ENCODE measurements at places on chromosomes 1 and 21.
A peak's percentile ranks its signal among the peaks of the same experiment; 100 is the strongest.

GRCh38 chr1:241622669-241623068 lies 17.5 kb downstream of the CHML start:
- no peak for DNase-seq

GRCh38 chr1:36118447-36119204 lies 6.4 kb downstream of the COL8A2 start:
- DNase-seq = no peak

GRCh38 chr1:51504806-51505525 lies 14.1 kb downstream of the EPS15 start:
- no peak for DNase-seq

- no peak for DNase-seq
Measured at GRCh38 chr1:196271212-196271947, 336.9 kb downstream of the KCNT2 start.

DNA sequence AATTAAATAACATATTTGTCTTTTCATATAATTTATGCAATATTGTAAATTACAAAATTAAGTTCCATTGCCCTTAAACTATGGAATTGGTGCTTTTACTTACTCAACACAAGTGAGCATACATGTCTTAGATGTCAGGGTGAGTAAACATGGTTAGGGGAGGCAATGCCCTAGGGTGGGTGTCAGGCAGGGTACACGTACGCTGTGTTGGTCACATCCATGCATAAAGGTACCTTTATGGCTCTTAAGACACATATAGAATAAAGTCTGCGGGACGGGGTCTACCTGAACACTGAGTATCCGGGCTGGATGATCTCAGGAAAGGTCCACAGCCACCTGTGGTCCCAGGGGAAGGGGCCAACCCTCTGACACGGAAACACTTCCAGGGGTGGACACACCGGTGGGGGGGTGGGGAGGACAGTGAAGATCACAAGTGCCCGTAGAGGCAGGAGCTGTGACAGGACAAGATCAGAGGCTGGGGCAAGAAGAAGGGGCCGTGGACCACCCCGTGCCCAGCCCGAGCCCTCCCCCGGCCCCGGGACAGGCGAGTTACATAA lies 720 bp downstream of the LIN9 start:
- peak; percentile 37 for DNase-seq

GRCh38 chr1:76939817-76940216 lies 72.5 kb downstream of the ST6GALNAC5 start:
- no peak for DNase-seq

DNA sequence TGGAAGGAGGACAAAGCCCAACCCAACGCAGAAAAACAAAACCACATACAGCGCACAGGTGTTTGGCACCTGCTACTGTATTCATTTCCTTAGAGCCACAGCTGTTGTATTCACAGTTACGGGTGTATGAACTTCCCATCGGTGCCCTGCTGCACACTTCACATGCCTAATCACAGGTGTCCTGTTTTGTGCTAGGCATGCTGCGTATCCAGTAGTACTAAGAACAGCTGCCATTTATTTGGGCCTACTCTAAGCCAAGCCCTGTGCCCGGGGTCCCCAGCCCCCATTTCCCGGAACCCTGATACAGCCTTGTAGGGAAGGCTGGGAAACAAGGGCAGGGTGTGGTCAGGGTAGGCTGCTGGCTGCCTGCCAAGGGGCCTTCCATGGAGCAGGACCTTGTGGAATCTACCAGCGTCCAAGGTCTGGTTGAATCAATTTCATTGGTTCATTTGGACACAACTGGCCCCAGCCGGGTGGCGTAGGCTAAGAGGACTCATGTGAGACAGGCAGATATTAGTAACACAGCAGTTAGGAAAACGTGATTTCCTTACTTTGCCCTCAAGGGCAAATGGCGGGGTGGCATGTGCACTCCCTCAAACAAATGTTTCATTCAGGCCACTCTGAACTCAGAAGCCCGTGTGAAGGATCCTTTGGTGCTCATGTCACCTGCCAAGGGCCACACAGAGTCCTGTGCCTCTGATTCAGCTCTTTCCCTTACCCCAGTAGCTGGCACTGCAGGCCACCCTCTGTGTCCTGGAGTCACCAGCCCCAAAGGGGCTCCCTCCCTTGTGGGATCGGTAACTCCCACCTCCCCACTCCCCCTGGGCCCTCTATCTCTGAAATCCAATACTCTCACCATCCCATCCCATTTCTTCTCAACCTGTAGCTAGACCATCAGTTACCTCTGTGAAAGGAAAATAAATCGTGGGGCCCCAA lies 986 bp upstream of the RNF186 start:
- no peak for DNase-seq

DNA sequence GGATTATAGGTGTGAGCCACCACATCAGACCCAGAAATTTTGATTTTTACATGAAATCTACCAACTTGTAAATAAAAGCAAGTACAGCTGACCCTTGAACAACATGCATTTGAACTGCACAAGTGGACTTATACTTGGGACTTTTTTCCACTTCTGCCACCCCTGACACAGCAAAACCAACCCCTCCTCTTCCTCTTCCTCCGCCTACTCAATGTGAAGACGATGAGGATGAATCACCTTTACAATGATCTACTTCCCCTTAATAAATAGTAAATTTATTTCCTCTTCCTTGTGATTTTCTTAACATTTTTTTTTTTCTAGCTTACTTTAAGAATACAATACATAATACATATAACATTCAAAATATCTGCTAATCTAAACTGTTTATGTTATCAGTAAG lies 17.5 kb upstream of the YRDC start:
- DNase-seq = no peak

DNA sequence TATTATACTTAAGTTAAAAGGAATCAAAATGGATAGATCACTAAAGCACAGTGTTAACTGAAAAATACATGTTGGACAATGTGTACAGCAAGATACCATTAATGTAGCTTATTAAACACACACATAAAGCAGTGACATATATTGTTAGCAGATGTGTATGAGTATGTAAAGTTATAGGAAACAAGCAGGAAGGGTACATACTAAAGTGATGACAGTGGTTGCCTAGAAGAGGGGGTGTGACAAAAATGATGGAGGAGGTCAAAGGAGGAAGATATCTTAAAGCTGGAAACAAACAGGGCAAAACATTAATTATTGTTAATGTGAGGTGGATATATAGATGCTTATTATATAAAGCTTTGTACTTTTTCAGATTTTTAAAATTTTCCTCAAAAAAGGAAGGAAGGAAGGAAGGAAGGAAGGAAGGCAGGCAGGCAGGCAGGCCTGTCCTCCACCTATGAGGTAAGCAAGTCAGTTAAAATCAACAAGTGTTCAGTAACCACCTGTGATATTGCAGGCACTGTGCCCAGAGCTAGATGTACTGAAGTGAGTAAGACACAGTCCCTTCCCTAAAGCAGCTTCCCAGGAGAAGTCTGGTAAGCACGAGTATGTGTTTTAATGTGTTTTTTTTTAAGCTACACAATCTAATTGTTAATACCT lies 252.9 kb upstream of the NR5A2 start:
- DNase-seq = peak; percentile 7

GRCh38 chr21:43187715-43188114 lies 18.9 kb downstream of the CRYAA start:
- DNase-seq = no peak

GRCh38 chr1:26894263-26894662 lies 4.2 kb upstream of the GPN2 start:
- DNase-seq = no peak

DNA sequence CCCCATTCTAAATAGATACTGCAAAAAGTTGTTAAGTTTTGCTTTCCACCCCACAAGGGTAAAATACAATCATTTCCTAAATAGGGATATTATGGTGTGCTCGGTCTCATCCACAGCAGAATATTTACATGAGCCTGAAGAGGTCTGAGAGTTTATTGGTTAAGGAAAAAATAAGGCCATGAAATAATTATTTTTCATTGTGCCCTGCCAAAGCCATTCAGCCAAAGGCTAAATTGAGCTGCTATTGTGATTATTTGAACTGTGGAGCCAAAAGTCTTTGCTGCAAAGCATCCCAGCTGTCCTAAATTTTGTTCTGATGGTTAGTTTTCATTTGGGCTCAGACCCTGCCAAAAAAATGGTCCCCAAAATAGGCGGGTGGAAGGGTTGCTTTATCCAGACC lies 298.7 kb upstream of the ESRRG start:
- no peak for DNase-seq

DNA sequence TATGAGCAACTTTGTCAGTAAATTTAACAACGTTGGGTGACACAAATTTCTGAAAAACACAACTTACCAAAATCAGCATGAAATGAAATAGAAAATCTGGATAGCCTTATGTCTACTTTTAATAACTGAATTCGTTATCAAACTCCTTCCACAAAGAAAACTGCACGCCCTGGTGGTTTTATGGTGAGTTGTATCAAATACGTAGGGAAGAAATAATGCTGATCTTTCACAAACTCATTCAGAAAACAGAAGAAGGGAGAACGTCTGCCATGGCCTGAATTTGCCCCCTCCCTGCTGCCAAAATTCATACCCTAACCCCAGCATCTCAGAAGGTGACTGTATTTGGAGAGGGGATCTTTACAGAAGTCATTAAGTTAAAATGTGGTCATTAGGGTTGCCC lies 50.0 kb upstream of the COL18A1 start:
- DNase-seq = no peak

DNA sequence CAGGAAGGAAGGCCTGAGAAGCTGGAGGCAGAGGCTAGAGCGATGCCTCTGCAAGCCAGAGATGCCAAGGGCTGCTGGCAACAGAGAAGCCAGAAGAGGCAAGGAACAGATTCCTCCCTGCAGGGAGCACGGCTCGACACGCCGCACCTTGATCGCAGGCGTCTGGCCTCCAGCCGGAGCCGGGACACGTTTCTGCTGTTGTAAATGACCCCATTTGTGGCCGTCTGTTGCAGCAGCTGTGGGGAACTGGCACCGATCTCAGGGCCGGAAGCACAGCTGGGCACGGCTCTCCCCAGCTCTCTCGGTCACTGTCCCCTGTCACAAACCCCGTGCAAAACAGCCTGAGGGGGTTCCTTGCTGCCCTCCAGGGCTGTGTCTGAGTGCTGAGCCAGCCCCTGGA lies 59.6 kb downstream of the SIK1 start:
- DNase-seq = peak; percentile 54

- no peak for DNase-seq
Measured at GRCh38 chr1:191696354-191696753, 461.9 kb upstream of the RGS18 start.

- DNase-seq = no peak
Measured at GRCh38 chr1:193249187-193249586, 62.8 kb upstream of the B3GALT2 start.

GRCh38 chr21:14711287-14711686 lies 165.2 kb upstream of the SAMSN1 start:
- DNase-seq = no peak

GRCh38 chr1:43177691-43178090 lies 5.6 kb downstream of the CFAP57 start:
- DNase-seq = no peak

- DNase-seq = no peak
Measured at GRCh38 chr1:150874455-150875196, 1.8 kb downstream of the ARNT start.

GRCh38 chr1:113684153-113684541 lies 75.1 kb downstream of the PHTF1 start:
- no peak for DNase-seq
